CD8-positive, alpha-beta T cell (primary cell): ENCODE measurements at places on chromosomes 13 and 19. TPM values are rescaled to one million over a fixed set of nuclear protein-coding genes. Genes with fewer than 3 reads are reported as not detected.

GRCh38 chr13:30216111-30216510, 91.2 kb downstream of the KATNAL1 start:
- no peak for DNase-seq

DNA sequence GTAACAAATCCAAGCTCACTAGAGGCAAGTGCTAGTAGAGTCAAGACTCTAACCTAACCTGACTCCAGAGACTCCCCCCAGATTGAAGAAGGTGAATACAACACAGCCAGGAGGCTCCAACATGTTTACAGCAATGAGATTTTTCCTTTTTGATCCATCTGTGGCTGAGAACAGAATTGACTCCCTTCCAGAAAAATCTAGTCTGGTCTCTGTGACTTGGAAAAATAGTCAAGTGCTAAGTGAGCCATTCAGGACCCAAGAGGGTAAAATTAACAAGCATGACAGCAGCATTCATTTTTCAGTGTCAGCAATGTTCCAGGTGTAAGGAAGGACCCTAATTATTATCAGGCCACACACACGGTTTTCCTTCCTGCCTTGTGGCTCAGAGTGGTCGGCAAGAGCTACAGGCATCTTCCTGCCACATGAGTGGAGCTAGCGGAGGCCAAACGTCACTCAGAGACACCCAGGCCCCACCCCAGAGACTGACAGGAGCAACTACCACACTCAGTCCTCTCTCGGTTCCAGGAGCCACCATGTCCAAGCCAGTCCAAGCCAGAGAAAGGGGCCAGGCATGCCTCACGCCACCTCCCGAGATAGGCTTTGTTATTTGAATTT, 395.1 kb downstream of the FOXO1 start:
- DNase-seq = no peak

- no peak for DNase-seq
Observed at GRCh38 chr19:35008891-35009341, 8.8 kb downstream of the GRAMD1A start.

- DNase-seq = no peak
Observed at GRCh38 chr13:33092073-33092987, 76.1 kb downstream of the KL start.

- DNase-seq = no peak
Observed at GRCh38 chr19:43101950-43102349, 19.4 kb upstream of the PSG2 start.

GRCh38 chr13:75850916-75851315, 214.8 kb downstream of the LMO7 start:
- no peak for DNase-seq

DNA sequence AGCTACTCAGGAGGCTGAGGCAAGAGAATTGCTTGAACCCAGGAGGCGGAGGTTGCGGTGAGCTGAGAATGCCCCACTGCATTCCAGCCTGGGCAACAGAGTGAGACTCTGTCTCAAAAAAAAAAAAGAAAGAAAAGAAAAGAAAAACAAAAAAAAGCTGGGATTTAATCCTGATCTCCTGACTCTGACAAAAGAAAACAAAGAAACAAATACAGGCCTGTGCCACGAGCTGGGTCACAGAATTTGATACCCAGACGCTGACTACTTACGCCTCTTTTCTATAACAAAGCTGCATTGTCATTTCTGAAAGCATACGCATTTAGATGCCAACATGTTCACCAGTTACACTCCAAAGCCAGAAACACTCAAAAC, 18.2 kb upstream of the GTF2F2 start:
- no peak for DNase-seq

Gene KLK12
- total RNA-seq = not detected

Gene OR10H1
- total RNA-seq = not detected
